ENCODE measurements at places on chromosomes 12 and 14.

DNA sequence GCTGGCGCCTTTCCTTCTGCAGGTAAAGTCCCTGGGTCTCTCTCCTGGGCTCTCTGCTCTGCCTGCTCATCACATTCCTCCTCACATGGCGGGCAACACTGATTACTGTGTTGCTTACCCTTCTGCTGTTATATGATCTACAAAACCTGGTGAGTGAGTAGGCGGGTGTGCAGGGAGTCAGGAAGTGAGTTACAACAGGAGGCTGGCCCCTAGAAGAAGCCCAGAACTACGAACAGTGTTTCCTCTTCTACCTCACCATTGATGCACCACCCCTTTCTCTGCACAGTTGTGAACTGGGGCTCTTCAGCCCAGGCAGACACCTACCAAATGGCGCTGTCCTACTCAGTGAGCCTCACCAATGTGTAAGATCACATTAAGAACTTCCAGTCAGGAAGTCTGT lies 4.9 kb upstream of the KLHL33 start:
- no peak for DNase-seq

GRCh38 chr14:94650806-94651805 lies 38.9 kb downstream of the SERPINA3 start:
- DNase-seq: no peak

DNA sequence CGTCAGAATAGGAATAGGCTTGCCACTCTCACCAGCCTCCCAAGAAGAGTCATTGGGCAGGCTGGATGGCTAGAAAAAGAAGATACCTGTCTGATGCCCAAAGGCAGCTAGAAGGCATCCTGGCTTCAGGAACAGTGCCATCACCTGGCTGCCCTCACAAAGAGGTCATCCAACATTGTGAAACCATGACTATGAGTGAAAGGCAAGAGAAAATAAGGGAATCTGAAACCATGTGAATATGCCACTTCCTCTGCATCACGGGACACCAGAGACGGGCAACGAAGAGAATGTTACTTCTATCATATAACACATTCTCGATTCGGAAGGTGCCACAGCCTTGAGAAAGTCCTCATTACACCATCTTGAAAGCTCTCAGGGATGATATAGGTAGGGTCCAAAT lies 182.0 kb downstream of the DAD1 start:
- no peak for DNase-seq

GRCh38 chr12:87444039-87444438 lies 585.2 kb downstream of the C12orf50 start:
- DNase-seq: no peak

GRCh38 chr14:99768381-99768780 lies 24.8 kb upstream of the EML1 start:
- DNase-seq: no peak

DNA sequence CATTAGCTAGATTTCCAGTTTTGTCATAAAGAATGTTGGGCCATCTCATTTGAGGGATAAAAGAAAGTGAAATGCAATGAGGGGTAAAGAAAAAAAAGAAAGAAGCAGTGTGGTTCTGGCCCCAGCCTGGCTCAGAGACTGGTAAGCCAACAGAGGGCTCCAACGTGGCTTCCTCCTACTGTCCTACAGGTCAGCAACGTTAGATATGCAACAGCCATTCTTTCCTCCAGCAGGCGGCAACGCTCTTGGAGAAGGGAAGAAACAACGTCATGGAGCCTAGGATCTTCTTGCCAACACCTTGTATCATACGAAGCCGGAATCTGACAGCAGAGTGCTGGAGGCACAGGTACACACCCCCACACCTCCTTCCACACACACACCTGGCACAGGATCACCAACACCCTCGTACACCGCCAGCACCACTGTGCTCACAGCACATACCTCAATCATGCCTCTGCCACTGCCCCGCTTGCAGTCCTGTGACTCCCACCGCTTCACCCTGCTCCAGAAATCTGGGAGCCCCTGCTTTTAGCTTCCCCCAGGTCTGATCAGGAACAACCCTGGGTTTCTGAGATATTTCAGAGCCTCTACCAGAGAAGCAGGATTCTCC lies 102.8 kb downstream of the RPAP3 start:
- no peak for DNase-seq

- DNase-seq: no peak
Measured at GRCh38 chr12:130709151-130709970, 6.7 kb downstream of the RIMBP2 start.

- no peak for DNase-seq
Measured at GRCh38 chr12:74897425-74898211, 312.0 kb downstream of the KCNC2 start.

- DNase-seq: no peak
Measured at GRCh38 chr12:58566599-58566998, 353.7 kb downstream of the LRIG3 start.

GRCh38 chr14:76426161-76426696 lies 50.3 kb downstream of the ESRRB start:
- no peak for DNase-seq

DNA sequence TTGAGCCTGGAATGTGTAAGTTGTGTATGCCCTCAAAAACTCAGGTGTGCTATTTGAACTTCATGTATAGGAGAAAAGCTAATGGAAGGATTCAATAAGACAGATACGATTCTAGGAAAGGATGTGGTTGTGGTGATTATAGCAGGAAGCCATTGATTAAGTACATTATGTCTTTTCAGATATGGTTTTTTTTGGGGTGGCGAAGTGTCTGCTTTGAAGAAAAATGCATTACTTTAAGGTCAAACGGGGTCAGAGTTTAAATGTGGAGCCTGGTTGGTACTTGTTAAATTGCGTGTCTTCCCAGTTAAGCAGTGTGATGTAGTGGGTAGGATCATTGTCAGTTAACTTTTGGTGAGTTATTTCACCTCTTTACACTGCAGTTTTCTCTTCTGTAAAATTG lies 13.0 kb upstream of the NUP107 start:
- no peak for DNase-seq

- DNase-seq: no peak
Measured at GRCh38 chr12:47650469-47650868, 55.4 kb downstream of the RPAP3 start.

DNA sequence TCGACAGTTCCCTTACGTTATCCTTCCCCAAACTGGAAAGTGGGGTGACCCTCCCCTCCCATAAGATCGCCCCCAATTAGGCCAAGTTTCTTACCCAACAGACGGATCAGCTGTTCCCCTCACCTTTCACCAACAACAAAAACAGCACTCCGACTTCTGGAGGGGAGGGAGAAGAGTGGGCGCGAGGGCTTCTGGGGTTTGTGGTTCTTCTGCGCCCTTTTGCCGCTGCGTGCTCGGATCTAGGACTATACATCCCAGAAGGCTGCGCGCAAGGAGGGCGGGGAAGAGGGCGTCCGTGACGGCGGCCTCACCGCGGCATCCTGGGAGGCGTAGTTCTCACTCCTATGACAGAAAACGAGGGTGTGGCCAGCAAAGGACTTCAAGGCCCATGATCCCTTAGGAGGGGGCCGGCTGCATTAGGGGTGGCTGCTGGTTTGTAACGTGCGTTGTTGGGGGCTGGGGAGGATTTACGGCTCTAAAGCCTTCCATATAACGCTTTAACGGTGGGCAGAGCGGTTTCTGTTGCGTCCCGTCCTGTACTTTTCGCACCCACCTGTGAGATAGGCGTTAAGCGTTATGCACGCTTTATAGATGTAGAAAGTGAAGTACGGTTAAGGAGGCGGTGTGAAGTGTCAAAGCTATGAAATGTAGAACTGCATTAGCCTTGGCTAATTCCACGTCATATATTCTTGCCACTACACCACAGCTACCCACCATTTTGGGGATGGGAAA lies at the start of gene CALCOCO1:
Gene CALCOCO1, minus strand, starts transcription at position 143 of the 732 bp plus-strand sequence. CDS start 2,210 bp downstream, outside the sequence.
- DNase-seq: peak; percentile 65

- DNase-seq: no peak
Measured at GRCh38 chr12:63129927-63130326, 21.1 kb downstream of the AVPR1A start.

GRCh38 chr12:107522692-107523477 lies 162.7 kb upstream of the PWP1 start:
- DNase-seq: no peak

- no peak for DNase-seq
Measured at GRCh38 chr14:25049568-25050268, at the start of gene STXBP6. Gene STXBP6 (minus strand): TSS chr14:25050147. CDS start chr14:24974818, 75,329 bp downstream.

DNA sequence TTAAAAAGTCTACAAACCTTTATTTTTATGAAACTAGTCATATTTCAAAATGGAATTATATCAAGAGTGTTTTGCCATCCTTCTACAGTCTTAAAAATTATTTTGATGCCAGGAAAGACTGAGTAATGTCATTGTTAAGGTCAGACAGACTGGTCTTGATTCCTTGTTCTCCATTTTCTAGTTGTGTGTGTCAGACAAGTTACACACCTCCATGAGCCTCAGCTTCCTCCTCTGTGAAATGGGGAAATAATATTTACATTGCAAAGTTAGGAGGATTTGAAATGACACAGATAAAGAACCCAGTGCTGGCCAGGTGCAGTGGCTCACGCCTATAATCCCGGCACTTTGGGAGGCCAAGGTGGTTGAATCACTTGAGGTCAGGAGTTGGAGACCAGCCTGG lies 47.4 kb upstream of the ELK3 start:
- no peak for DNase-seq
